ENCODE measurements at places on chromosomes 11 and 22. TPM values are rescaled to one million over a fixed set of nuclear protein-coding genes. Genes with fewer than 3 reads are reported as not detected.

- H3K4me1 ChIP-seq = no peaks in the 10 kb centered on the region
- no peaks in the 10 kb centered on the region for H3K36me3 ChIP-seq
- H3K4me3 ChIP-seq = no peak overlapping the region
- H3K27ac ChIP-seq = no peak overlapping the region
These were observed 209.1 kb downstream of the KIRREL3 start for GRCh38 chr11:126791446-126791845.

DNA sequence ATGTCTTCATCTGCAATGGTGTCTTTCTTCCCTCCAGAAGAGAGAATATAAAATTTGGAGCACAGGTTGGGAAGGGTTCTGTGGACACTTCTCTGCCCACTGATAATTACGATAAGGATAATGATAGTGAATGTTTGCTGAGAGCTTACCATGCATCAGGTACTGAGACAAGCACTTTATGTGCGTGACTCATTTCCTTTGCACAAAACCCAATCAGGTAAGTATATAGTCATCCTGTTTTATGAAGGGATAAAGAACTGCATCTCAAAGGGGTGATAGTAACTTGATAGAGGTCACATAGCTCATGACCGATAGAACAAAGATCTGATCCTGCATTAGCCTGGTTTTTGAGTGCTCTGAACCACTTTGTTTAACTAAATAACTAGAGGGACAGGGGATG, 9.4 kb downstream of the DRD2 start:
- no peak overlapping the region for H3K27ac ChIP-seq
- no peaks in the 10 kb centered on the region for H3K36me3 ChIP-seq
- H3K27me3 ChIP-seq = peaks cover 2% of the 10 kb centered on the region
- H3K4me3 ChIP-seq = no peak overlapping the region
- DNase-seq = no peak

Gene CREB3L1
- 54.7 TPM for polyA plus RNA-seq

Gene B4GALNT4
- polyA plus RNA-seq = 22.8 TPM

DNA sequence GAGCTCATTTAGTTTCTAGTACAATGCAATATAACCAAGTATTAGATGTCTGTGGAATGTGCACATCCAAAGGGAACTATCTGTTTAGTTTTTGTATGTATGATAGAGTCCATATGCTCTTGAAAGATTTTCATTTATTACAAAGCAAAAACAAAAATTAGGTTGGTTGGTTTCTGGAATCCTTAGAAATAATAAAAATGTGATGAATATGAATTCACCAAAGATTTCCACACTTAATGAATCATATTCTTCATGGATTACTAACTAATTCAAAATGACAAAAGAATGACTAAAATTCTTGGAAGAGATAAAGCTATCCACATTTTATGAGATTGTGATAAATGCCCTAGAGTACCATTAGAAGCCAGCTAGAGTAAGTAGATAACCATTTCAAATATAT, 261.1 kb downstream of the SBF2 start:
- peak; percentile 56 for DNase-seq
- H3K27me3 ChIP-seq = no peaks in the 10 kb centered on the region
- H3K27ac ChIP-seq = no peak overlapping the region
- H3K4me1 ChIP-seq = no peaks in the 10 kb centered on the region

DNA sequence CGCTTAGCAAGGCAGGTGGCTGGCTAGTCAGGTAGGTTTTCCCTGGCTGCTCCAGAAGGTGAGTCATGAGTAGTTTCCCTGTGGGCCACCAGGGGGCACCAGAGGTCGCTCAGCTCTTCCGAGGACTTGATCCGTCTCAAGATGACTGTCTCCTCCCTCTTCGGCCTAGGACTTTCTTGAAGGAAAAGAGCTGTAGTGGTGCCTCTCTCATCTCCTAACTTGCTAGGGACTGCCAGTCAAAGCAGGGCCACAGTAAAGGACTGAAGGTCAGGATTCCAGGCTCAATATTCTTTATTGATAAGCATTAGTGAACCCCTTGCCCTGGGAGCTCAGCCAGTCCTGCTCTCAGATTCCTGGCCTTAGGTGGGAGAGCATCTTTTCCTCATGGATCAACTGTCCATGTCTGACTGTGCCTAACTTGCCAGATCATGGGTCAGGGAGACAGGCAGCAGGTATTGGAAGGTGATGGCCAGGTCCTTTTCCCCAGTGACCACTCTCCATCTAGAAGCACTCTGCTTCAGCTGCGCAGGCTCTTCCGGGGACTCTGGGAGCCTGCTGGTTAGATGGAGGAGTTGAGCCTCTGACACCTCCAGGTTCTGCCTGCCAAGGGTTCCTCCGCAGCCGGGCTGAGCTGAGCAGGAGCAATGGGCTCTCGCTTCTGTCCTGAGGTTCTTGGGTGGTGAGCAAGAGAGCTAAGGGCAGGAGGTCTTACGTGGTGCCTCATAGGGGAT, 1.9 kb downstream of the POLD4 start:
- peaks cover 45% of the 10 kb centered on the region for H3K4me1 ChIP-seq
- DNase-seq = peak; percentile 85
- H3K27me3 ChIP-seq = no peaks in the 10 kb centered on the region

- H3K27ac ChIP-seq = no peak overlapping the region
- H3K4me1 ChIP-seq = no peaks in the 10 kb centered on the region
- H3K27me3 ChIP-seq = no peaks in the 10 kb centered on the region
These were observed 21.7 kb upstream of the ABTB2 start for GRCh38 chr11:34379539-34379938.

Data from muscle of leg (tissue), 16 donors.